ENCODE measurements at places on chromosomes 5 and 9.

- no peak for DNase-seq
Measured at GRCh38 chr5:112264666-112265065, 154.4 kb downstream of the EPB41L4A start.

DNA sequence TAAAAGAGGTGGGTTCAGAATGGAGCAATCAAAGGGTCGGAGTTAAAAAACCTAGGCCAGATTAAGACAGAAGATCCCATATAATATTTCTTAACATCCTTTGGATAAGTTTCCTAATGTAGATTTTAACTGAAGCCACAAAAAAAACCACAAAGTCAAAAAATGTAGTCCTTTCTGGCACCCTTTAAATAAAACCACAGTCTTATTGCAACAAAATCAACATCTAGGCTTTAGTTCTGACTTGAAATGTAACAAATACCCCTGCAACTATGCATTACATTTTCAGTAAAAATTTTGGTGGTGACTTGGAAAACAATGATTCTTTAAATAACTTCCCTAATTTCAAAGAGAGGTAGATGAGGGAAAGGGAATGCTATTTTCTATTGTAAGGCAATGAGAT, 109.2 kb downstream of the PSAT1 start:
- DNase-seq = no peak

DNA sequence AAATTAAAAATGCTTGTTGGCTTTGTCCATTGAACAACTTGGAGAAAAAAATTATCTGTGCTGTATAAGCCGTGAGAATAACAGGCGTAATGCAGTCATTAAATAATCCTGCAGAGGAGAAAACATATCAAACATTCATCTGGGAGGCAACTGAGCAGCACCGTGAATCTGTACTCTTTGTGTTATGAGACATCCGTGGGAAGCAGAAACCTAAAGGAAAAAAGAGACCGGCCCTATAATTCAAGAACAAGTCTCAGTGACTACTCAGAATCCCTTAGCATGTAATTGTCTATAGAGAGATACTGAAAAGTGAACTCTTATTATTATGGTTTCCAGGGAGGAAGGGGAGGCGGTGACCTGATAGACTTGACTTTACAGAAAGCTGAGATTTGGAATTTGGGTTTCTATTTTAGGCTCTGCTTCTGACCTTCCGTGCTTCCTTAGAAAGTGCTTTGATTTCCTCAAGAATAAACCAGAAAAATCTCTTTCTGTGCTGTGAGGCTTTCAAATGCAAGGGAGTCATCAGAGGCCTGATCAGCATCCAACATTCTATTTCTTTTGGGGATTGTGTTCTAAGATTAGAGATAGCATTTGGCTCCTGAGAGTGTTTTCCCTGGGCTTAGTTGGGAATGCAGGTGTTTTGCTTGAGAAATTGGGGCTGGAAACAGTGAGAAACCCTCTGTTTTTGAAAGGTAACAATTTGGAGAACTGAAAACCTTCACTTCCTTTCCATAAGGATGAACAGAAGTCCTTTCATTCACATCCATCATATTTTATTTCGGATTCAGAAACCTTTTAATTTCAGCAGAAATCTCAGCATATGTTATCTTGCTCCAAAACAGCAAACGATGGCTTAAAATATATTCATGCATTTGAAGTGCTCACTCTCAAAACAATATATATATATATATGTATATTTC, 296.7 kb downstream of the CSNK1G3 start:
- DNase-seq = no peak

DNA sequence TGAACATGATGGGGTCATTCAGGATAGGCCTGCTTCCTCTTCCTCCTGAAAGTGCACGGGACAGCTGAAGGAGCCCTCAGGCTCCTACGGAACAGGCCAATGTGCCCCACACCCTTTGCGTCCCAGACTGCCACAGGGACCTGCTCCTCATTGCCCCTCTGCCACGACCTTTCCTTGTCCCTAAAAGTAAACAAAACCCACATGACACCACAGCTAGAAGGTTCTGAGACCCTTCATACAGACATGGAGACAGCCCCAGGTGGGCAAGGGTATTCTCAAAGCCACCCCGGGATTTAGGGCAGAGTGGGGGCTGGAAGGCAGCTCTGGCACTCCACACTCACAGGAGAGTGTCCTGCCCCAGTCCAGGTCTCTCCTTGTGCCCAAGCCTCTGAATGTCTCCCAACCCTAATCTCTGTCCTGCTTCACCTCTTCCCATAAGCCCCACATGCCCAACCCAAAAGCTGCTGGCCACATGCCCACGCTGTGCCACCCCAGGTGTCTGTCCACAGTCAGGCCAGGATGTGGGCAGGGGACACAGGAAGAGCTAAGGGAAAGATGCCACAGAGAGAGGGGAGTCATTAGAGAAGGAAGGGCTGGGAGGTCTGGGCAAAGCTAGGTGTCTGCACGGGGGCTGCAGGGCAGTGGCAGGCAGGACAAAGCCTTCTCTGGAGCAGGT, 800 bp downstream of the AMBP start:
- DNase-seq = no peak

DNA sequence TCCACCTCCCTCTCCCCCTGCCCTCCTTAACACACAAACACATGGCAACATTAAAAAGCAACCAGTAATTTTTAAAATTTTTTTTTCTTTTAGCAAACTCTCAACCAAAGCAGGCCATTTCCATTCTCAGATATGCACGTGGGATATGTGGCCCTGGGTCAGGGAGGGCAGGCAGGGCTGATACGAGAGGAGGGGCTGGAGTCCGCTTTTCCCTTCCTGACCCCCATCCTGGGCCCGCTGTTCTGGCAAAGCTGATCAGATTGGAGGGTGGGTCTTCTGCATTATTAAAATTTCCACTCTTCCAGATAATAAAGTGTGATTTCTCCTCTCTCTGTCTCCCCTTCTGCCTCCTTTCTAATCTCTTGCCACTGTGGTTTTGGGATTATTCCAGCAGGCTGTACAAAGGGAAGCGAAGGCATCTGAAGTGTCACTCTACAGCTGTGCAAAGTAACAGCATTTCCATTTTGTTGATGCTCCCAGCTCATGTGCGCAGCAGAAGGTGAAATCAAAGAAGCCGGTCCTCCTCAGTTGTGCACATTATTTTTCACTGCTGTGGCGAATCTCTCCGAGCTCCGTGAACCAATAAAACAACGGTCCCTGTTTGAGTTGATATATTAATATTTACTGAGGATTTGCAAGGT, 12.0 kb downstream of the IRX1 start:
- no peak for DNase-seq

- DNase-seq = peak; percentile 73
Measured at GRCh38 chr9:105296877-105297287, 52.4 kb downstream of the SLC44A1 start.

DNA sequence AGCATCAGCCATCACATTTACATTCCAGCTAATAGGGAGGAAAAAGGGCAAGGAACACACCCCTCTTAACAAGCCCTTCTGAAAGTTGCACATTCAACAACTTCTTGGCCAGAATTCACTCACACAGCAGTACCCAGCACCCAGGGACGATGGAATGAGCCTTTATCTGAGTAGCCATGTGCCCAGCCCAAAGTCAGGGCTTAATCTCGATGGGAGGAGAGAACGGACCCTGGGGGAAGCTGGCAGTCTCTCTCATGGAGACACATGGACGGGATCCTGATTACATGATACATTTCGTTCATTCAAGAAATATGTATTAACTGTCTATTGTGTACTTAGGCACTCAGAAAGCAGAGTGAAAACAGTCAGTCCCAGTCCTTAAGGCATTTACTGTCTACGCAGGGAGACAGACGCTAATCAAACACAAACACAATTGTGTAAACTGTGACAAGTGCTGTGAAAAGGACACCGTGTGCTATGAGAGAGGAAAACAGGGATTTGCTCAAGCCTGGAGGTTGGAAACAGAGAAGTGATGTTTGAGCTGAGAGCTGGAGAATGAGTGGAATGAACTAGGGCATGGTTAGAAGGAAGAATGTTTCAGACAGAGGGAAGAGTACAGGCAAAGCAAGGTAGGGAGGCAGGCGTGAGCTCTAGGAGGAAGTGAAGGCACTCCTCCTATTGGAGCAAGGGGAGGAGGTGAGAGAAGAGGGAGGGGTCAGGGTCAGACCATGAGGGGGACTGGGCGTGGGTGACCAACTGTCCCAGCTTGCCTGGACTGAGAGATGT, 7.4 kb downstream of the OTULINL start:
- no peak for DNase-seq

- no peak for DNase-seq
Measured at GRCh38 chr9:15142878-15143534, 164.0 kb downstream of the TTC39B start.

DNA sequence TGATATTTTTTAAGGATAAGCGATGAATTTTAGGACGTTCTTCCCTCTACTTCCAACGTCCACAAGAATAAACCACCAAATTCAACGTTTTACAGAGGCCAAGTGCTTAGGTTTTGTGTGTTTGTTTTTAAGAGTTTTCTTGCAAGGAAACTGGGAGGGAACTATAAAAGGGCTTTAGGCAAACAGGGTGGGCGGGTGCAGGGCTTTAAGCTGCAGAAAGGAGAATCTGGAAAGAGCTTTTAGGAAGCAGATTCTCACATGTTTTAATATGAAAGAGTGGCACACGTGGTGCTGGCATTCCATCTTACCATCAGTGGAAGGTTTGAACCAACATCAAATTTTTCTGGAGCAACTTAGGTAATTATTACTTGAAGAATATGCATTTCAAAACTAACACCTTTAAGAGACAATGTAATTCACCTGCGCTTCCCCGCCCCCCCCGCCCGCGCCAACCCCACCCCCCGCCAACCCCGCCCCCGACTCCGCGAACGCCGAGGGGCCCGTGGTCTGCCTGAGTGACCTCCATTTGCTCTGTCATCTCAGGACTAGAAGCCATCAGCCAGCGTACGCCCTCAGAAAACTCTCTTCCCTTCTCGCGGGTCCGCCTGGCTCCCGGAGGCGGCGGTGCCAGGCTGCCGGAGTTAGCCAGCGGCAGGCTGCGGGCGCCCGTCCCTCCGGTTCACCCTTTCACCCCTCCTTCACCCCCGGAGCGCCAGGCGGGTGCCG, 911 bp upstream of the PIK3R1 start:
- DNase-seq = peak; percentile 15

DNA sequence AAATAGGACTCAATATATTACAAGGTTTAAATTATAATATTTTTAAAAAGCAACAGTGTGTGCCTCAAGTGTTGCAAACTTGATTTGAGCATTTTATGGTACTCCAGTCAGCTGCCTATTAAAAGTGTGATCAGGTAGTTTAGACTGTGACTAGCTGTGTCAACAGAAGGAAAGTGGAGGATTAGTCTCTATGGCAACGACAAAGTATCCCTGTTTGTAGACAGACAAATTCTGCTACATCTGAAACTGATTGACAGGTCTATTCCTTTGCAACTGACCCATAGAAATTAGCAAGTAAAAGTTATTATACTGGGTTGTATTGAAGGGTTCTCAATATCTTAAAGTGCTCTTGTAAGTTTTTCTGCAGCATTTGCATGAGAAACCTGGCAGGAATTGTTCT, 249.8 kb upstream of the ARRDC3 start:
- DNase-seq = no peak

DNA sequence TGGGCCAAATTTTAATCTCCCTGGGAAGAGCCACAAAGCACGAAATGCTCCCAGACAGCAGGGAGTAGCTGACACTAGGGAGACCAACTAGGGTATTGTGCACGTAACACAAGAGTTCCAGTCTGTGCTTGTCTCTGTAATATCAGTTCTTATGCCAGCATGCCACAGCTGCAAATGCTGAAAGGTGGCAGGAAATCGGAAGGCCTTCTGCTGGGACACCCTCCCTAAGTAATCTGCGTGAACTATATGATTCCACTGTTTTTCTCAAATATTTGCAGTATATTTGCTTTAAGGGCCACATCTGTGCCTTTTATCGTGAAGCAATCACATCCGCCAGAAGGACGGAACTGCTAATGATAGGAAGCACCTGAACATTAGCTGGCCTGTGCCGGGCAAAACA, 12.6 kb downstream of the VLDLR start:
- no peak for DNase-seq

DNA sequence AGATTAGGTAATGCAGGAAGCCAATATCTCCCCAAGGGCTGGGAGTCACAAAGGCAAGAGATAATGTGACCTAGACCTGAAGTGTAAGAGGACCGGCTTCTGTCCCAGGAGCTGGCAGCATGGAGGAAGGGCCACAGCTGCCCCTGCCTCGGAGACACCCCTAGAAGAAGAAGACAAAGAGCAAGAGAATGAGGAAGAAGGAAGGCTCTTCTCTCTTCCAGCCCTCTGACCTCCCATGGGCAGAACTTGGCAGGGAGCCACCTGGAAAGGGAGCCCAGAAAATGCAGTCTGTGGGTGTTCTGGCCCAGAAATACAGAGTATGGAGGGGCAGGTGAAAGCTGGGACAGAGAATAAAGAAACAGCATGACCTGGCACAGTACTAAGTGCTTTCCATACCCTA, 151.0 kb downstream of the C5orf15 start:
- DNase-seq = no peak

DNA sequence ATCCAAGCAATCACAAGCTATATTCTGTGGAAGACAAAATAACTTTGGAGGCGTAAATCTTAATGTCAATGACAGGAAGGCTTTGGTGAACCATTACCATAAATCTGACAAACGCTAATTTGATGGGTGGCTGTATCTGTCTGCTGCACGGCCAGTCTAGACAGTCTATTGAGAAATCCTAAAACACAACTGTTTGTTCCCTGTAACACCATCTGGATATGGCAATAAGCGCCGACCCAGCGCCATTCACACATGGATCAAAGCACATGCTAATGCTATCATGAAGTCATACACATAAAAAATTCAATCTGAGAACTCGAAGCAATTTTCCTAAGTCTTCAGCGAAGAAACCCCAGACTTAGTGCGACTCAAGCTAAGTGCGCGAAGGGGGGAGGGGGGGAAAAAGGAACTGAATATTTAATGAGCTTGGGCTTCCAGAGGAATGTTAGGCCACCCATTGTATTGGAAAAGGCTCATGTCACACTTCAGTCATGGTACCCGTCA, 95.1 kb downstream of the ARL15 start:
- no peak for DNase-seq

- no peak for DNase-seq
Measured at GRCh38 chr5:76386360-76386759, 16.7 kb upstream of the IQGAP2 start.

GRCh38 chr5:116032094-116032517, at the start of gene ARL14EPL:
TSS of gene ARL14EPL (plus strand) at chr5:116032472. CDS start at chr5:116051466, 18,994 bp downstream.
- peak; percentile 13 for DNase-seq

DNA sequence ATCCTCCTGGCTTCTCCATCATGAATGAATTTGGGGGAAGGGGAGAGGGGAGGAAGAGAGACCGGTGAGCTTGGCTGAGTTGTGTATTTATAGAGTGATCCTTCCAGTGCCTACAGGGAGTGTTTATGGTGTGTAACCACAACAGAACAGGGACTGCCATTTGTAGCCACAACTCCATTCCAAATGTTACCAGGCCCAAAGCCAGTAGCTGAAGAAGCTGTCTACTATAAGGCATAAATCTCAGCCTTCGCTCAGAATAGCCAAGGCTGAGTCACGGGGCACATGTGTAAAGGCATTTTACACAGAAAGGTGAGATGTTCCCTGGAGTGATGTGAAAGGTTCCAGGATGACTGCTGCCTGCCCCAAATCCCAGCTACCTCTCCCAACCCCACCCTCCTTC, 2.5 kb downstream of the TMEM252 start:
- DNase-seq = no peak

GRCh38 chr5:143583409-143583808, 179.9 kb upstream of the NR3C1 start:
- DNase-seq = no peak
